Effector CD8-positive, alpha-beta T cell (primary cell): ENCODE measurements at places on chromosomes 3 and 15.

- DNase-seq = no peak
These were observed 59.0 kb downstream of the FRMD4B start for GRCh38 chr3:69326855-69327300.

GRCh38 chr3:149816986-149817385, 4.0 kb downstream of the RNF13 start:
- no peak for DNase-seq

DNA sequence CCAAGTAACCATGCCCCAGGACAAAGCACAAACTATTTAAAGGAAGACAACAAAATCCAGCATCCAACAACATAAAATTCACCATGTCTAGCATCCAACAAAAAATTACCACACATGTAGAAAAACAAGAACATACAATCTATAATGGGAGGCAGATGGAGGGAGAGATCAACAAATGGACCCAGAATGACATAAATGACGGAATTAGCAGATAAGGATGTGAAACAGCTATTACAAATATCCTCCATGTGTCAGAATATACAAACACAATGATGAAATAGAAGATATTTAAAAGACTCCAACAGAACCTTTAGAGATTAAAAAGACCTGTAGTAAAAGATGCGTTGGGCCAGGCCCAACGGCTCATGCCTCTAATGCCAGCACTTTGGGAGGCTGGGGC, 10.8 kb downstream of the LYSMD4 start:
- no peak for DNase-seq

- no peak for DNase-seq
These were observed 43.0 kb downstream of the USP13 start for GRCh38 chr3:179695672-179696313.

- DNase-seq = no peak
These were observed 59.0 kb upstream of the ACKR4 start for GRCh38 chr3:132538072-132538471.

GRCh38 chr3:186121968-186122367, 13.1 kb upstream of the ETV5 start:
- DNase-seq = no peak
